SK-N-DZ (cell line): ENCODE measurements at places on chromosomes 11 and 22.

GRCh38 chr11:58965246-58965985 lies 26.1 kb downstream of the GLYATL1 start:
- no peak for DNase-seq

DNA sequence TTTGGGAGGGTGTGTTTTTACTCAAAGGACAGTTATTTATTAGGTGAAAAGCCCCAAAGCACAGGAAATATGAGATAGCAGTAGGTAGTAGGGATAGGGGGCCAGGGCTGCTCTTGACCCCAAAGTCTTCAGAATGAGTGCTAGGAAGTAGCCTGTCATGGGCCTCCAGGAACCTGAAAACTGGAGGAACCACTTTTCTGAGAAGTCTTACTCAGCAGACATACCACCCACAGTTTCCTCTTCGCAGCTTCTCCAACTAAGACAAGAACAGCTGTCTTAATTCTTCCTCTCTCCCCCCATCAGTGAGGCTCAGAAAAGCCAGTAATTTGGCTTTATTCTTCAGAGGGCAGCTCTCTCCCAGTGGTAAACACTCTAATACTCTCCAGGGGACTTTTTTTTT lies 84.0 kb upstream of the CTSC start:
- DNase-seq, result no peak

DNA sequence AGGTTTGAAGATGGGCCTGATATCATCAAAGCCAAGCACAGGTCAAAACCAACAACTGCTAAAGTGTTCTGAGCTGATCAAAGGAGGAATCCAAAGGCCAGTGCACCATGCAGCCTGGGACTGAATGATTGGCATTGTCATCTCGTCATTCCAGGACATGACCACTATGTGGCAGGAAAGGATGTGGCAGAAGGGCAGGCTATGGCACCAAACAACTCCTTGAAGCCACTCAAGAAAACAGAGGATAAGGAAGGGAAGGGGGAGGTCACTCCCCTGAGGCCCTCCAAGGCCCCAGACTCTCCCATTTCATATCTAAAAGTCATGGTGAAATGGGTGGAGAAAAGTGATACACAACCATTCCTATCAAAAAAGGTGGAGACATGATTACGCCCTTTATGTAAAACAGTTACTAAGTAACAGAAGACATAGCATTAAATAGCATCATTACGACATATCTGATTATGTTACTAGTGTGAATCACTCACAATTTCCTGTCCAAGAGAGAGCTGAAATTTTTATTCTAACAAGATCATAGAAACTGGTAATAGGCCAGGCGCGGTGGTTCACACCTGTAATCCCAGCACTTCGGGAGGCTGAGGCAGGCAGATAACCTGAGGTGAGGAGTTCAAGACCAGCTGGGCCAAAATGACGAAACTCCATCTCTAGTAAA lies 49.3 kb downstream of the AHNAK start:
- DNase-seq, result peak; percentile 59

GRCh38 chr11:10255388-10256125 lies 38.5 kb downstream of the SBF2 start:
- no peak for DNase-seq

GRCh38 chr11:94504689-94505293 lies 7.5 kb upstream of the C11orf97 start:
- DNase-seq, result peak; percentile 60

DNA sequence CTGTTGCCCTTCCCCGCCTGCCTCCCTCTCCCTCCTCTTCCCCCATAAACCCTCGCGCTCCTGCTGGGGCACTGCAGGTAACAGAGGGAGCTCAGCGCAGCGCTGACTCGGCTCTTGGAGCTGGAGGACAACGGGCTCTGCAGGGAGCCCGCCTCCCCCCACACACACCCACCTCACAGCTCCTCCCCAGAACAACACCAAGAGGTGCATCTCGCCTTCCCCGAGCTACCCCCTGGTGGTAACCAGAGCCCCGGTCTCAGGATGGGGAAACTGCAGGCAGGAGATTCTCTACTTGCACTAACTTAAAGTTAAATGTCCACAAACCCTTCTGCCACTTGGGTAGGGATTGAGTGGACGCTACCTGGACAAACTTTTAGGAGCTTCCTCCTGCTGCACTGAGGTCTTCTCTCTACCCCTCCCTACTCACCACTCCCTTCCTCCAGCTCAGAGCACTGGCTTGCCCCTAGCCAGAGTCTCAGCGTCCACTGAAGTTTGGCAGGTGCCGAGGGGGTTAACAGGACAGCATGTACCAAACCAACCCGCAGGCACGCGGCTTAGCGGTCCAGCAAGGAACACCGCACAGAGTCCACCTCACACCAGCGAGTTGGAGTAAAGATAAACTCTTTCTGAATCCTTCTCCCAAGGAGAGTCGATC lies 4.0 kb upstream of the SCN4B start:
- DNase-seq, result no peak

DNA sequence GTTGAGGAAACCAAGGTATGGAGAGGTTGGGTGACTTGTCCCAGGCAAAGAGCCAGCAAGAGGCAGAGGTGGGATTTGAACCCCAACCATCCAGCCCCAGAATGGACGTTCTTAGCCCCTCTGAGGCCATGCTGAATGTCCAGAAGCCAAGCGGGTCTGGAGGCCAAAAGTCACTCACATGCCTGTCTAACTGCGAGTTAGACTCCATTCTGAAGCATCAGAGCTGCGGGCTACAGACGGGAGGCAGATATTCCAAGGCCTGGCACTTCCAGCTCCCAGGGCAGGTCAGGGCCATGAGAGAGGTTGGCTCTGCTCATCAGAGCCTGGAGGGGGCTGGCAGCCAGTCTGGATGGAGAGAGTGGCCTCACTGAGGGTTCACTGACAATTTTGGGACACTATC lies 616.5 kb downstream of the BRD1 start:
- DNase-seq, result no peak

DNA sequence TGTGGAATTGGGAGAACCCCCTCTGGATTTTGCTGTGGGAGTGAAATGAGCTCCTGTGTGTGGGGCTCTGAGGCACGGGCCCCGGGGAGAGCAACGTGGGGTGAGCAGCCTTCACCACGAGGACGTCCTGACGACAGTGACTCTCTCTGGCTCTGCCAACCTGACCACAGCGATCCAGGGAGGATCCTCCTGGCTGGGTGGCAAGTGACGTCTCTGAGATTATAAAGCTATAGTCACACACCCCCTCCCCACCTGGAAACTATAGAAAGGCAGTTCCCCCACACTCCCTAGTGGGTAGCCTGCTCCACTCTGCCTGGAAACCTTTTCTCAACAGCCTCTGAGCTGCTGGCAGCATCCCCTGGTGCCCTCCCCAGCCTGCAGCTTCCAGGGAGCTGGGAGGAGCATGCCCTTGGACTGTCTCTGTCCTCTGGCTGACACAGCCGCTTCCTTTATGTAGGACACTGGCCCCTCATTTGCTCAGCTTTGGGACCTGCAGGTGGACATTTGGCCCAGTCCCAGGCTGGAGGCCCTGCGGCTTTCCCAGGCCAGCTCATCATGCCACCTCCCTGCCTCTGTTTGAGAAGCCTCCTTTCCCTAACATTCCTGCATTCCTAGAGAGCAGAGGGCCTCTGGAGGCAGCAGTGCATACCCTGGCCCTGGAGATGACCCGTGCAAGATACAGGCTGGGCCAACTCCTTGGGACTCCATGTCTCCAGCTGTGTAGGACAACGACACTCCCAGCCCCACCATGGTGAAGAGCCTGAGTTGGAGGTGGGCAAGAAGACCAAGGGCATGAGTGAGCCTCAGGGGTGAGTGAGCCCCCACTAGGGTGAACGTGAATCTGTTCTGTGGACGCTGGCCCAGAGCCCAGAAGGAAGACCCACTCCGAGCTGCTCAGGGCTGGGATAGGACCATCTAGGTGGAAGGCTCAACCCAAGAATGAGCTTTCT lies 314.0 kb downstream of the NTM start:
- DNase-seq, result no peak

- DNase-seq, result no peak
Measured at GRCh38 chr11:30317030-30317429, 5.9 kb upstream of the ARL14EP start.

DNA sequence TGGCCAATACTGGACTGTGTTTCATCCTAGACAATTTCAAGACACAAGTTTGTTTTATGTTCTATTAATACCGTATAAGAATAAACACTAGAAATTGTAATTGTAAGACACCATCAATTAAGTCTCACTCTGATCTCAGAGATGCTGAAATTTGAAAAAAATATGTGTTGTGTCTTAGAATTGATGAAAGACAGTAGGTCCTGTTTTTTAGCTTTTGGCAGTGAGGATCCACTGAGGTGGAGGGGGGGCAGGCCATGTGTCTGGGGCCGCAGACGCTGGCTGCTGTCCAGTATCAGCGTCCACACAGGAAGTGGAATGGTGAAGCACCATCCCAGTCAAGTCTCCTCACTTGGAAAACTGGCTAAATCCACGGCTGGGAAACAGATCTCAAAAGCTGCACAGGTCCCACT lies 22.5 kb upstream of the ALG8 start:
- DNase-seq, result no peak

GRCh38 chr11:33646168-33646567 lies 54.5 kb downstream of the C11orf91 start:
- no peak for DNase-seq

GRCh38 chr22:17587629-17588028 lies 24.3 kb downstream of the SLC25A18 start:
- DNase-seq, result no peak

GRCh38 chr22:16609548-16610261 lies 17.1 kb upstream of the CCT8L2 start:
- no peak for DNase-seq

- no peak for DNase-seq
Measured at GRCh38 chr11:45024316-45024715, 73.6 kb upstream of the TP53I11 start.

GRCh38 chr11:4072668-4073285 lies 21.8 kb upstream of the RRM1 start:
- DNase-seq, result peak; percentile 73

DNA sequence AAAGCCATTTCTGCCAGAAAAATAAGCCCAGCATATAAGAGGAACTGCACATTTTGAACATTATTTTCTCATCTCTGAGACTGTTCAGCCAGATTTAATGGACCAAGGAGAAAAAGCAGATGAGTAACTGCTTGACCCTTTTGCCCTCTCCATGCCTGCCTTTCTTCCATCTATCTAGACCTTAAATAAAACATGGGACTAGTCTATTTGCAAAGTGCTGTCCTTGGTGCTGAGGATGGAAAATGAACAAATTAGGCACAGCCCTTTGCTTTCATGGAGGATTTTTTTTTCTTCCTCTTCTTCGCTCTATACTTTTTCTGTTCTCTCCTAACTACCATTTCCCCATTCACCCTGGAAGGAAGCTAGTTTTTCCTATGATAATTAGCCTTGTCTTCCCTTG lies 361.3 kb downstream of the GRM5 start:
- no peak for DNase-seq

DNA sequence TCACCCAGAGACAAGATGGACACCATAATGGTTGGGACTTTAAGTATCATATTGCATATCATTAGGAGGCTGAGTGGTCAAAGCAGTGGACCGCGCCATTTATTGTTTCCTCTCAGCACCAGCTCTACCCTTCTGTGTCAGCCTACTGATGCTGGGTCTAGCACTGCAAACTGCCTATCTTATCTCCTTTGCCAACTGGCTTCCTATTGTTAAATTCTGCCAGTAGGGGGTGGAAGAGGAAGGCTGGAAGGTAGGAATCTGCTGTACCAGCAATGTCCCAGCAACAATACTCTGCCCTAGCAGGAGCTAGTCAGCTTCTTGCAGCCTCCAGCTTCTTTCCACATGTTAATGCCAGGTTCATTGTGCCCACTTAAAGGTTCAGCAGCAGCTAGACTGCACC lies 367.1 kb upstream of the PDGFD start:
- DNase-seq, result no peak
